HL-60 (cell line): ENCODE measurements at places on chromosomes 11 and 22.

DNA sequence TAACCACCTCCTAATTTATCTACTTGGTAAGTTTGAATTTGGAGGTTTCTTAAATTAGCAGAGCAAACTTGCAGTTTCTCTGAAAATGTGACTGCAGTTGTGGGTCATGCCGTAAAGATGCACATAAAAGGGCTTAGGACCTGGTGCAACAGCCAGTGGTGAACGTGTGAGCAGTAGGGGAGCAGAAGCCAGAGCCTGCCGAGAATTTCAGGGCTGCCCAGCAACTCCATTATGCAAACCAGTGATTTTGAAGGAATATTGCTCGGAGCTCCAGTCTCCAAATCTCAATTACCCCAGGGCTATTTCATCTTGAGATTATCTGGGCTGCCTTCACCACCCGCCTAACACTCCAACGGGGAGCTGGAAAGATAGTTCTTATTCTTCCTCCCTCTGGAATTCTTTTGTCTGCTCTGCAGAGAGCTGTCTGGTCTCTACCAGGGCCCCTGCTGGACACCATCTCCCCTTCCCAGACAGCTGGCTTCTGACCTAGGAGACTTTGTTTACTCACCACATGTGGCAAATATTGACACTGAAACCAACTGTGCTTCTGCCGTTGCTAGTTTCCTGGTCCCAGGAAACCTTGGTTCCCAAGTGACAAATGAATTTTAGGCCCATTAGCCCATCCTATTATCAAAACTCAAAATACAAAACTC is 93.9 kb downstream of the DSCAML1 start:
- DNase-seq, result no peak

DNA sequence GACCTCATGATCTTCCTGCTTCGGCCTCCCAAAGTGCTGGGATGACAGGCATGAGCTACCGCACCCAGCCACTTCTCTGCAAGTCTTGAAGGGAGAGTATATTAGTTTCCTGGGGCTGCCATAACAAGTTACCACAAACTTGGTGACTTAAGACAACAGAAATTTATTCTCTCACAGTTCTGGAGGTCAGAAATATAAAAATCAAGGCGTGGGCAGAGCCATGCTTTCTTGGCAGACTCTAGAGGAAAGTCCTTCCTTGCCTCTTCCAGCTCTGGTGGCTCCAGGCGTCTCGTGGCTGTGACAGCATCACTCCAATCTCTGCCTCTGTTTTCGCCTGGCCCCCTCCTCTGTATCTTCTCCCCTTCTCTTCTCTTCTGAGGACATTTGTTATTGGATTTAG is 110.2 kb upstream of the NAV2 start:
- no peak for DNase-seq

DNA sequence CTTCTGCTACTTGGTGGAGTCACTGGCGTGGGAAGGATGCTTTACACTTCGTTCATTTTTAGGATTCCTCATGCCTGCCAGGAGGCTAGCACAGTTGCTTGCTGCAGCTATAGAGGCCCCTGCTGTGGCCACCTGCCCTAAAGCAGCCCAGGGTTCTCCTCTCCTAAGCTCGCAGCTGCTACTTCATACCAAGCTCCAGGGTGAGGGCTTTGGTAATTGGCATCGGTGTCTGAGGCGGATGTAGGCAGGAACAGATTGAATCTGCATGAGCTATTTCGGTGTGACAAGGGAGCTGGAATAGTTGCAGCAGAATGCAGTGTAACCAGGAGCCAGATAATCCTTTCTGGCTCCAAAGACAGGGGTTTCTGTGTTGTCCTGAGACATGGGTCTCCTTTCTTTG is 133.1 kb downstream of the MICAL2 start:
- no peak for DNase-seq

DNA sequence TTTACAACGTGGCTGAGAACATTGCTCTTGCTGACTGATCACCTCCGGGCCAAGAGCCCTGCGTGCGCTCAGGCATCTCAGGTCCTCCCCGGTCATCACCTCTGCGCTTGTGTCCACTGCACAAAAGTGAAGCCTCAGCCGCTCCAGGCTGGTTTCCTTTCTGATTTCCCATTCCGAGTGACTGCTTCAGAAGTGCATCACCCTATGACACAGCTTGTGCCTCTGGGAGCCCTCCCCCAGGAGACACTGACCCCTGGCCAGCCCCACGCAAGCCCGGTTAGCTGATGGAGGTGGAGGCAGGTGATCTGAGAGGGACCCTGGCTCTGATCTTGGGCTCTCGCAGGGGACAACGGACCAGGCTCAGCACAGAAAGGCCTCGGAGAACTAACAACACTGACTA is 38.3 kb upstream of the GNB1L start:
- DNase-seq, result no peak

DNA sequence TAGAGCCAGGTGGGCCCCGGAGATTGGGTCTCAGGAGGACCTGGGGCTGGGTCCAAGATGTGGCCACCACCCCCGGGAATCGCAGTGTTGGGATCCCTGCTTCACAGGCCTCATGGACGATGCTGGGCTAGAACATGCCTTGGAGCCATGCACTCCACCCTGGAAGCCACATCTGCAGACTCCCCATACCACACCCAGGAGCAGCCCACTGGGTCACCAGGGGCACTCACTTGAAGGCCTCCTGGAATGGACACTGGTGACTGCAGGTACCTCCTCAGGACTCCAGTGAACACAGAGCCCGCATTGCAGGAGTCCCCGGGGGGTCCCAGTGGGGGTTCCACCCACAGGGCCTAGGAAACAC is 25.0 kb downstream of the RTN4R start:
- no peak for DNase-seq
